ENCODE measurements at places on chromosomes 13 and 19. TPM values are rescaled to one million over a fixed set of nuclear protein-coding genes. Genes with fewer than 3 reads are reported as not detected.

ABCC4 gene
- polyA plus RNA-seq, result 3.2 TPM

ZNF667 gene
- 1.3 TPM for polyA plus RNA-seq

CCDC70 gene
- not detected for polyA plus RNA-seq

ZFR2 gene
- not detected for polyA plus RNA-seq

C19orf73 gene
- polyA plus RNA-seq, result 1.9 TPM

ADAMTSL5 gene
- 12.6 TPM for polyA plus RNA-seq

TRIM28 gene
- polyA plus RNA-seq, result 154 TPM

CLEC4M gene
- not detected for polyA plus RNA-seq

NOVA2 gene
- polyA plus RNA-seq, result 0.60 TPM

INSL3 gene
- polyA plus RNA-seq, result not detected

C1QTNF9B gene
- 1.0 TPM for polyA plus RNA-seq

CUL4A gene
- polyA plus RNA-seq, result 75.4 TPM

LACC1 gene
- 0.35 TPM for polyA plus RNA-seq

GRCh38 chr19:18473003-18473705 lies 35.2 kb upstream of the ISYNA1 start:
- no peak for DNase-seq

- DNase-seq, result no peak
Measured at GRCh38 chr13:29903996-29904395, 53.6 kb upstream of the UBL3 start.

DNA sequence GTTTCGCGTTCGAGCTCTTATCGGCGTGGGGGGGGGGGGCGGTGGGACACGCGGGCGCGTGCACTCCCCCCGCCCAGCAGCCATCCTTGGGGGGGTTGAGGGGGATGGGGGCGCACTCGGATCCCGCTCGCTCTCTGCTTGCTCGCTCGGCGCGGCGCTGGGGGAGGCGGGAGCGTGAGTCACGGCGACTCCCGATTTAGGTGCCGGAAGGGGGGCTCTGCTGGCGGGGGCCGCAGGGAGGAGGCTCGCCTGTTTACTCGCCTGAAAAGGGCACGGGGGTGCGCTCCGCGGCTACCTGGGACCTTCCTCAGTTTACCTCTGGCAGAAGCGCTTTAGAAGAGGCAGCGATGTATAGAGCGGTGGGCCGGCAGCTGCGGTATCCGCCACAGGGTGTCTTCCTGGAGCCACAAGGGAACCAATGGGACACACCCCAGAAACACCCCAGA lies 1.1 kb upstream of the PDE4A start:
- no peak for DNase-seq

- no peak for DNase-seq
Measured at GRCh38 chr13:62747152-62747551, 1331.5 kb upstream of the PCDH20 start.

- no peak for DNase-seq
Measured at GRCh38 chr19:29683009-29683408, 17.7 kb downstream of the PLEKHF1 start.

GRCh38 chr19:44615863-44616247 lies 2.5 kb downstream of the IGSF23 start:
- no peak for DNase-seq

GRCh38 chr13:26257049-26257448 lies 3.1 kb downstream of the CDK8 start:
- no peak for DNase-seq

DNA sequence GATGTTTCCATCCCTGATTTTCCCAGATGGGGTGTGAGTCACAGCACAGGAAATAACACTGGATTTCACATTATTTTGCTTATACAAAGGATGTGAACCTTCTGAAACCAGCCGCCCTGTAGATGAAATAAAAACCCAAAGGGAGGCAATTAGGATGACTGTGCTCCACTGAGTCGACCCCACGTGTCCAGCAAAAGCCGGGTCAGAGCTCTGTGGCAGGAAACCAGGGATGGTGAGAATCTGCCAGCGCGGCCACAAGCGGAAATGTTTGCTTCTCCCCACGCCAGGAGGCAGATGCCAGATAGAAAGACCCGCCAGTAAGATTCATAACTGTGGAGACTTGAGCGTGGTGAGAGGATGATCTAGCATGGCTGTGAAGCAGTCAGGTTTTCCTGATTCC lies 764.4 kb downstream of the LIG4 start:
- DNase-seq, result no peak

- no peak for DNase-seq
Measured at GRCh38 chr13:21504379-21504778, 45.3 kb upstream of the ZDHHC20 start.

DNA sequence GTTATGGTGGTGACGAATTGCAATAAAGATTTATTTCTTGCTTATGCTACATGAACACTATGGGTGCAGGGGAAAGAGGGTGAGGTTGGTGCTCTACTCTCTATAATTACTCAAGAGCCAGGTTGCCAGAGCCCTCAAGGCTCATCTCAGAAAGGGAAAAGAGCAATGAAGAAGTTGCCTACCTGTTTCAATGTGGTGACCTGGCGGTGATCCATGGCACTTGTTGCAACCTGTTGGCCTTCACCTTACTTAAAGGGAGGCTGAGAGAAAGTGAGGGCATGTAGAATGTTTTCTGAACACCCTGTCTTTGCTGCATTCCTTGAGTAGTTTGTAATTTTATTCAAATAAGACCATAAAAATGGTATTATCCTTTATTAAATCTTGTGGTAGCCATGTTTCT lies 394.4 kb downstream of the GPC6 start:
- no peak for DNase-seq

GRCh38 chr19:45405435-45406225 lies 761 bp upstream of the PPP1R13L start:
- DNase-seq, result peak; percentile 94

DNA sequence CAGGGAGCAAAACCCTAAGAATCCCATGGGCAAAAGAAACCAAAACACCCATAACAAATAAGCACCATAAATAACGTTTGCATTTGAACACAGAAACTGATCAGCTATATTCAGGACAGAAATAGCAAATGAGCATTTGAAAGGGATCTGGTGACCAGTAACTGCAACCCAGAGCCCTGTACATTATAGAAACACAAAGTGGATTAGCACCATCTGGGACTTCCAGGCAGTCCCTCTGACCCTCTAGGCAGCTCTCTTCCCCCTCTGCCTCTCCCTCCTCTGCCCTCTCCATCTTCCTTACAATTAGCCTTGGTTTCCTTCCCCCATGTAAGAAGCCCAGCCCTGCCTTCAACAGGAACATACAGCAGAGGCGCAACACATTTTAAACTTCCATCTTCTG lies 215.0 kb downstream of the DCLK1 start:
- DNase-seq, result no peak

- DNase-seq, result no peak
Measured at GRCh38 chr19:29529646-29530539, 4.1 kb downstream of the VSTM2B start.

- DNase-seq, result no peak
Measured at GRCh38 chr19:50926144-50926543, 14.9 kb upstream of the KLK4 start.

GRCh38 chr19:48398102-48398374 lies 4.6 kb downstream of the GRIN2D start:
- no peak for DNase-seq

DNA sequence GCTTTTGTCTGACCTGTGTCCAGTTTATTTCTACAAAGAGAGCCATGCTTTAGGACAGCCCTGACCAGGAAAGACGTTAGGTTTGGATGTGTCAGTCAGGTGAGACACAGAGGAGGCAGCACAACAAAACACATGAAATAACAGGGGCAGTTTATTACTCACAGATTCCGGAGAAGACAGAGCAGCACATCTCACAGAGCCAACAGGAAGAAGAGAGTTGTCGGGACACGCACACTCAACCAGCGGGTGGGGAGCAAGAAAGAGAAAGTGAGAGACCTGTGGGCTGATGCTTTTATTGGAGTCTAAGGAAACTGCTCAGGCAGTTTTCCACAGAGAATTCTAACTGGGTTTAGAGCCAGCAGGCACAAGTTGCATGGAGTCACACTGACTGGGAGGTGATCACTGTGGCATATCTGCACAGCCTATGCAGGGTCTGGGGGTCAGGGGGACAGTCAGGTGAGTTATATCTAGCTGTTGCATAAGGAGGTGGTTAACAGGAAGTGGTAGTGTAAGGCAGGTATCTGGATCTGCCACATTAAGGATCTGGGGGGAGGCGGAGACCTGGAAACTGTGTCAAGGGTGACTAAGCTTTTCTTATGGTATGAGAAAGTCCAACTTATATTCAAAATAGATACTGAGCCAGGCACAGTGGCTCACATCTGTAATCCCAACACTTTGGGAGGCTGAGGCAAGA lies 24.1 kb upstream of the CEACAM20 start:
- DNase-seq, result no peak

- DNase-seq, result peak; percentile 73
Measured at GRCh38 chr19:35211545-35212230, 16.9 kb downstream of the FAM187B start.

DNA sequence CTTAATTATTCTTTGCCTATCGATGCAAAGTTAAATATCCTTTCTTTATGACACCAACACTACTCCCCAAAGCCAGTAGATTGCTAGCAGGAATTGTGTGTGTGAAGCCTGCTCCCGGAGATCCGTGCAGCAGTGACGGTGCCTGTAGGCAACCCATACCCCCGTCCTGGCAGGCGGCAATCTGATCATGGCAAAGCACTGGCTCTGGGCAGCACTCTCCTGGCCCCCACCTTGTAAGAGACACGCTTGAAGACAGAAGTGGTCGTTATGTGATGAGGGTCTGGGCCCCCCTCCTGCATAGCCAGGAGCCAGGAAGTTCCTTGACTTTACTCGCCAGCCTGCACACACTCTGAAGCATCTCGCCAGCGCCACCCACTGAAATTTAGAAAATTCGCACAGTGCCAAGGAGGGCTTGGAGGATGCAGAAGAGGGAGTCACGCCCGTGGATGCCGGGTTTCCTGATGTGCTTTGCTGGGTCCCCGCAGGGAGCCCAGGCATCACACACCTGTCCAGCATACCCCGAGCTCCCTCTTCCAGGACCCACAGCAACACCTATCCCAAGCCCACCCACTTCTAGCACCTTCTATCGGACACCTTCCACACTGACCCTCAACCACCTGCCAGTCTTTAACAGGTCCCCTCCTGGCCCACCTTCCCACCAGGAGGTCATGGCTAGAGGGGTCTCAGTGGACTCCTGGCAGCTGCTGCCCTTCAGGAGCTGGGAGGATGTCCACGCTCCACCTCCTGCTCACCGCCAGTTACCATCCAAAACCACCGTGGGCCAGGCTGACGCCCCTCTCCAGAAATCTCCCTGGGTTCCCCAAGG lies 54.5 kb downstream of the CEBPG start:
- peak; percentile 2 for DNase-seq

DNA sequence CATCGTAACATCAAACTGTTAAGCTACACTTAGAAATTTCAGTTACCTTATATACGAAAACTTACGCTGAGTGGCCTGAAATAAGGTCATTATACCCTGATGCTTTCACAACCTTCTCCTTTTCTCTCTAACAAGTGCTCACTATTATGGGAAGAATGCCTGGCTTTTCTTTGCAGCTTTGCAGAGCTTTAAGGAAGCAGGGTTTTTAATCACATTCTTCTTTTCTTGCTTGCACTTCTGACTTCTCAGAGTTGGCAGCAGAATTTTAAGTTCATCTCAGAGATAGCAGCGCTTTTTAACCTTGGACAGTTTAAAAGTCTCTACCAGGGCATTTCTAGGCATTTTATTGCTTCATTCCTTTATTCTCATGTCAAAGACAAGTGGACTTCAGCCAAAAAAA lies 285.1 kb downstream of the SPRY2 start:
- no peak for DNase-seq

GRCh38 chr19:58584498-58585441 lies 11.6 kb upstream of the MZF1 start:
- DNase-seq, result no peak

- DNase-seq, result no peak
Measured at GRCh38 chr13:110089100-110089499, 217.9 kb downstream of the COL4A1 start.

GRCh38 chr13:46343279-46343994 lies 43.6 kb downstream of the RUBCNL start:
- no peak for DNase-seq

DNA sequence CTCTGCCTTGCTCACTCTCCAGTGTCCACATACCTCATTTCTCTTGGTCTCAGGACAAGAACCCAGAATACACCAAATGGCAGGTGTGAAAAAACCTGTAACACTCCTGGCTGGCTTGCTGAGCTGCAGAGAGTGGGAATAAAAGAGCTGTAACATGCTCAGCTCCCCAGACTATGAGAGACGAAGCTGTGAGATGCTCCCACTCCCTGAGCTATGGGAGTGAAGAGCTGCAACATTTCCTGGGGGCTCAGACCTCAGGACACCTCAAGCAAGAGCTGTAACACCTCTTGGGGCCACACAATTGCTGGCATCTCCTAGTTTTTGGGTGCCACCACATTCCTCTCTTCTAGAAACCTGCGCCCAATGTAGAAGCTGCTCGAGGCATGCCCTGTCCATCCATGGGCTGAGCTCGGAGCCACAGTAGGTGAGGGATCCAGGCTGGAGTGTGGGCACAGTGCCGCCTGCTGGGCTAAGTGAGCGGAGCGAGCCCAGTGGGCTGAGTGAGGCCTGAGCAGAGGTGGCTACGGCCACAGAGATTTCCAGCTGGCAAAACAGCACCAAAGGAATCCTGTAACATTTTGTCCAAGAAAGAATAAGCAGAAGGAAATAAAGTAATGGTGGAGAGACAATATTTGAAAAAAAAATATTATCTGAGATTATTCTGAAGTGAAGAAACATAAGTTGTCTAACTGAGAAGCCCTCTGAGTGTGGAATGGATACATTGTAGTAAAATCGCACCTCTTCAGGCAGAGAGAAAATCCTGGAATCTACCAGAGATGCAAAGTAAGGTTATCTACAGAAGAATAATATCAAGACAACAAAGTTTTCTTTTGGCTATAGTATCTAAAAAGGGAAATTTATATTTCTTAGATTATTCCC lies 186.2 kb upstream of the PCDH9 start:
- no peak for DNase-seq

- peak; percentile 60 for DNase-seq
Measured at GRCh38 chr19:4803736-4804695, 12.5 kb downstream of the FEM1A start.

GRCh38 chr19:2691951-2692350 lies 10.5 kb downstream of the GNG7 start:
- DNase-seq, result no peak

- DNase-seq, result no peak
Measured at GRCh38 chr19:44809577-44810233, 802 bp downstream of the BCAM start.

DNA sequence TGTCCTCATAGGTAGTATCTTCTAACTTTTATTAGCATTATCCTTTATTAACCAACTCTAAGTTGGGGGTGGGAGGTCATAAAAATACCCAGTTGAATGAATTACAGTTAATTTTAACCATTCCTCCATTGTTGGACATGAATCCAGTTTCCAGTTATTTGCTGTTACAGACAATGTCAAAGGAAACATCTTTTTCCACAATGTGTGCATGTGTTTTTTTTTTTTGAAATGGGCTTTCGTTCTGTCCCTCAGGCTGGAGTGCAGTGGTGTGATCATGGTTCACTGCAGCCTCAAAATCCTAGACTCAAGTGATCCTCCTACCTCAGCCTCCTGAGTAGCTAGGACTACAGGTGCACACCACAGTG lies 32.0 kb downstream of the KLF5 start:
- DNase-seq, result no peak

- DNase-seq, result no peak
Measured at GRCh38 chr19:38537071-38537936, 80.4 kb downstream of the MAP4K1 start.

Data from psoas muscle (tissue), 8 donors.